ENCODE measurements at places on chromosomes 11 and 22. TPM values are rescaled to one million over a fixed set of nuclear protein-coding genes. Genes with fewer than 3 reads are reported as not detected.

DNA sequence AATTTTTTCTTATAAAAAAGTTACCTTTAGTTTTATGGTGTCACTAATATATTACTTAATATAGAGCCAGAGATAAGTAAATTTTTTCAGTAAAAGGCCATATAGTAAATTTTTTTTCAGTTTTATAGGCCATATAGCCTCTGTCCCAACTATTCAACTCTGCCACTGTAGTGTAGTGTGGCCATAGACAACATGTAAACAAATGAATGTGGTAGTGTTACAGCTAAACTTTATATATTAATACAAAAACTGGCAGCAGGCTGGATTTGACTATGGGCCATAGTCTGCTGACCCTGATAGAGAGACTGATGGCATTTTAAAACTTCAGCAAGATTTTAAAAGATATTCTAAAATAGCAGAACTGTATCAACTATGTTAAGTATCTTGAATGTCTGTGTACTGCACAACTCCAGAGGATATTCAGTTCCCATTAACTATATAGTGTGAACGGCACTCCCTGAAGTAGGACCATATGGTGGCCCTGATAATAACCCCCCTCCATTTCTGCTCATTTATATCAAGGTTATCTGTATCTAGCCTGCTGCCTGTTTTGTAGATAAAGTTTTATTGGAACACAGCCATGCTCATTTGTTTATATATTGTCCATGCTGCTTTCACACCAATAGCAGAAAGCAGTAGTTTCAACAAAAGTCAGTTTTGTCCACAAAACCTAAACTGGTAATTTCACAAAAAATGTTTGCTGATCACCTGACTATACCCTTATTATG lies 71.6 kb downstream of the PRMT3 start:
- H3K27ac ChIP-seq: no peak overlapping the region
- no peak for DNase-seq
- no peaks in the 10 kb centered on the region for H3K4me1 ChIP-seq
- no peak overlapping the region for H3K4me3 ChIP-seq
- H3K27me3 ChIP-seq: no peaks in the 10 kb centered on the region

DNA sequence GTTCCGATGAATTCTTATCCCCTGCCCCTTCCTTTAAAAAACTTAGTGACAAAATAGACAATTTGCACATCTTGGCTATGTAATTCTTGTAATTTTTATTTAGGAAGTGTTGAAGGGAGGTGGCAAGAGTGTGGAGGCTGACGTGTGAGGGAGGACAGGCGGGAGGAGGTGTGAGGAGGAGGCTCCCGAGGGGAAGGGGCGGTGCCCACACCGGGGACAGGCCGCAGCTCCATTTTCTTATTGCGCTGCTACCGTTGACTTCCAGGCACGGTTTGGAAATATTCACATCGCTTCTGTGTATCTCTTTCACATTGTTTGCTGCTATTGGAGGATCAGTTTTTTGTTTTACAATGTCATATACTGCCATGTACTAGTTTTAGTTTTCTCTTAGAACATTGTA lies 12.0 kb downstream of the CCND1 start:
- H3K27me3 ChIP-seq: no peaks in the 10 kb centered on the region
- no peak for DNase-seq
- no peaks in the 10 kb centered on the region for H3K36me3 ChIP-seq
- H3K4me1 ChIP-seq: no peaks in the 10 kb centered on the region
- H3K4me3 ChIP-seq: no peak overlapping the region

- H3K36me3 ChIP-seq: no peaks in the 10 kb centered on the region
- DNase-seq: no peak
- peaks cover 14% of the 10 kb centered on the region for H3K4me1 ChIP-seq
- H3K4me3 ChIP-seq: no peak overlapping the region
- no peaks in the 10 kb centered on the region for H3K27me3 ChIP-seq
These were observed 24.5 kb downstream of the RPUSD4 start for GRCh38 chr11:126186708-126187529.

GRCh38 chr11:87368151-87368550 lies 330.4 kb downstream of the TMEM135 start:
- no peak for DNase-seq
- H3K4me1 ChIP-seq: no peaks in the 10 kb centered on the region
- no peak overlapping the region for H3K4me3 ChIP-seq
- no peaks in the 10 kb centered on the region for H3K36me3 ChIP-seq
- peaks cover 2% of the 10 kb centered on the region for H3K27me3 ChIP-seq

- peaks cover 12% of the 10 kb centered on the region for H3K4me1 ChIP-seq
- no peaks in the 10 kb centered on the region for H3K27me3 ChIP-seq
- H3K27ac ChIP-seq: peak overlapping the region; percentile 47
- H3K4me3 ChIP-seq: no peak overlapping the region
- no peak for DNase-seq
- no peaks in the 10 kb centered on the region for H3K36me3 ChIP-seq
These were observed 7.1 kb upstream of the MYBPC3 start for GRCh38 chr11:47359586-47359985.

GRCh38 chr22:36395915-36396314 lies 8.1 kb upstream of the MYH9 start:
- DNase-seq: no peak
- H3K4me3 ChIP-seq: no peak overlapping the region
- no peaks in the 10 kb centered on the region for H3K27me3 ChIP-seq
- H3K27ac ChIP-seq: no peak overlapping the region

- H3K4me1 ChIP-seq: peaks cover 18% of the 10 kb centered on the region
- no peaks in the 10 kb centered on the region for H3K27me3 ChIP-seq
- DNase-seq: peak; percentile 24
- H3K4me3 ChIP-seq: peak overlapping the region; percentile 62
- no peak overlapping the region for H3K27ac ChIP-seq
- peaks cover 3% of the 10 kb centered on the region for H3K36me3 ChIP-seq
These were observed 468 bp downstream of the ZDHHC8 start for GRCh38 chr22:20131859-20132685.

DNA sequence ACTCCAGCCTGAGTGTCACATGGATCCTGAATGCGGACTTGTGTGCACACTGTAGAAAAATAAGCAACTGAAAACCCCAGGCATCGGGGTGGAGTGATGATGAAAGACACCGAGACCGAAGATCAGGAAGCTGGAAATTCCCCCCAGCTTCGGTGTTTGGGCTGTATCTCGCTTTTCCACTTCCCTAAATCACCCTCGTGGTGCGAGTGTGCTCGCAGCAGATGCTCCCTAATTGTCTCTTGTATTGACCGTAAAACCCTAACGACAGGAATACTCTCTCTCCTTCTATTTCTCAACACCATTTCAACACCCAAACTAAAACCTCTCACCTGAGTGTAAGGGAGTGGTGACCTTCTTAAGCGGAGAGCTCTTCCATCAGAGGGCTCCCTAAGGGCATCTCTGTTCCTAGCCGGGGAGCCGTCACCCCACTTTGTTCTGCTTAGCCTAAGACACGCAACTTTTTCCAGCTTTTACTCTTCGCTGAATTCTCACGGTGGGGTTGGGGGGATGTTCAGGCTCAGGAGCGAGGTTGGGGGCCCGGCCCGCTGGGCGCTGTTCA lies 635 bp upstream of the GRK3 start:
- H3K27me3 ChIP-seq: peaks cover 4% of the 10 kb centered on the region
- peak overlapping the region; percentile 89 for H3K27ac ChIP-seq
- peak overlapping the region; percentile 90 for H3K4me3 ChIP-seq
- no peak for DNase-seq

- no peak for DNase-seq
- H3K27me3 ChIP-seq: peaks cover 5% of the 10 kb centered on the region
- no peaks in the 10 kb centered on the region for H3K4me1 ChIP-seq
- H3K4me3 ChIP-seq: no peak overlapping the region
- peaks cover 2% of the 10 kb centered on the region for H3K36me3 ChIP-seq
These were observed 88.1 kb downstream of the SBF2 start for GRCh38 chr11:10205928-10206327.

DNA sequence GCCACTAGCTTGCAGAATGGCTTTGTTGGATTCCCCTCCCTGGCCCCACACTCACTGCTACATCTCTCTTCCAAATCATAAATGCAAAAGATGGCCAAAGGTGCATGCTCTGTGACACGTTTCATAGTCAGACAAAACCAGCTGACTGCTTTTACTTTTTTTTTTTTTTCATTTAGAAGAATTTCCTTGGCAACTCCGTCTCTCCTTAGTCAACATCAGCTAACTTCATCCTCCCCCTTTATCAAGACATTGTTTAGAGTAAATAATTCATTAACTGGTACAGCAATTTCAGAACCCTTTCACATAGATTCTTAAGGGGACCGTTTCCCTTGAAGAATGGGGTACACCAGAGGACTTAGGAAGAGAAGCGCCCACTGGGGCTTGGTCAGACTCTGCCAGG lies 16.0 kb downstream of the KCNQ1OT1 start:
- no peaks in the 10 kb centered on the region for H3K36me3 ChIP-seq
- H3K27ac ChIP-seq: no peak overlapping the region
- H3K4me3 ChIP-seq: no peak overlapping the region
- no peak for DNase-seq
- no peaks in the 10 kb centered on the region for H3K27me3 ChIP-seq
- peaks cover 4% of the 10 kb centered on the region for H3K4me1 ChIP-seq

DNA sequence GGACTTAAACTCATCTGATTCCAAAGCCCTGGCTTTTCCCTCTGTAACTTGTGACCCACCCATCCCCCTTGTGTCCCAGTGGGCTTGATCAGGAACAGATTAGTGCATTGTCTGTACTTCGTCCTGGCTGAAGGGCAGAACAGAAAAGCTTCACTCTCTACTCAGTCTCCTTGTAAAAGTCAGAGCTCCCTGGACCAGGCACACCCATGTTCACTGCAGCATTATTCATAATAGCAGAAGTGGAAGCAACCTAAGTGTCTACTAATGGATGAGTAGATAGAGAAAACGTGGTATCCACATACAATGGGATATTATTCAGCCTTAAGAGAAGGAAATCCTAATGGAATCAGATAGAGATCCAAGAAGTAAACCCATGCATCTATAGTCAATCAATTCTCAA lies 20.7 kb downstream of the DRD2 start:
- H3K4me3 ChIP-seq: no peak overlapping the region
- no peaks in the 10 kb centered on the region for H3K4me1 ChIP-seq
- no peak overlapping the region for H3K27ac ChIP-seq
- H3K27me3 ChIP-seq: peaks cover 12% of the 10 kb centered on the region
- DNase-seq: no peak

- H3K4me3 ChIP-seq: peak within 1 kb of the TSS; percentile 97
These were observed at the start of gene RPS3 for GRCh38 chr11:75399344-75400145. Gene RPS3, plus strand, starts transcription at chr11:75399518. Its CDS starts 30 bp downstream, at chr11:75399548.

DNA sequence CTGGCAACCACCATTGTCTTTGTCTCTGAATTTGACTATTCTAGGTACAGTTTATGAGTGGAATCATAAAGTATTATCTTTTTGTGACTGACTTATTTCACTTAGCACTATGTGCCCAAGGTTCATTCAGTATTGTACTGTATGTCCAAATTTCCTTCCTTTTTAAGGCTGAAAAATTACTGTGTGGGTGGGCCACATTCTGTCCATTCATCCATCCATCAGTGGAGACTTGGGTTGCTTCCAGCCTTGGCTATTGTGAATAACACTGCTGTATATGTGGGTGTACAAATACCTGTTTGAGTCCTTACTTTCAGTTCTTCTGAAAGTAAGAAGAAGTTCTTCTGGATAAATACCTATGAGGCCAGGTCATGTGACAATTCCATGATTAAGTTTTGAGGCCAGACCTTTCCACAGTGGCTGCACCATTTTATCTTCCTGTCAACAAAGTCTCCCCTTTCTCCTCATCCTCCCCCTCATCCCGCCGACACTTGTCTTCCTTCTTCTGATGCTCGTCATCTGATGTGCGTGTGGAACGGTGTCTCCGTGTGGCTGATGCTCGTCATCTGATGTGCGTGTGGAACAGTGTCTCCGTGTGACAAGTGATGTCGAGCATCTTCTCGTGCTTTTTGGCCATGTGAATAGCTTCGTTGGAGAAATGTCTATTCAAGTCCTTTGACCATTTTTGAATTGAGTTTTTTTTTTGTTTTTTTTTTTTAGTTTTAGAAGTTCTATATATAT lies 49.5 kb downstream of the SBF1 start:
- no peaks in the 10 kb centered on the region for H3K27me3 ChIP-seq
- H3K27ac ChIP-seq: no peak overlapping the region
- H3K4me1 ChIP-seq: no peaks in the 10 kb centered on the region
- H3K36me3 ChIP-seq: peaks cover 35% of the 10 kb centered on the region

GRCh38 chr11:62536301-62536957 lies 10.2 kb downstream of the AHNAK start:
- no peak overlapping the region for H3K27ac ChIP-seq
- peaks cover 41% of the 10 kb centered on the region for H3K36me3 ChIP-seq
- H3K4me3 ChIP-seq: no peak overlapping the region
- no peaks in the 10 kb centered on the region for H3K27me3 ChIP-seq

DNA sequence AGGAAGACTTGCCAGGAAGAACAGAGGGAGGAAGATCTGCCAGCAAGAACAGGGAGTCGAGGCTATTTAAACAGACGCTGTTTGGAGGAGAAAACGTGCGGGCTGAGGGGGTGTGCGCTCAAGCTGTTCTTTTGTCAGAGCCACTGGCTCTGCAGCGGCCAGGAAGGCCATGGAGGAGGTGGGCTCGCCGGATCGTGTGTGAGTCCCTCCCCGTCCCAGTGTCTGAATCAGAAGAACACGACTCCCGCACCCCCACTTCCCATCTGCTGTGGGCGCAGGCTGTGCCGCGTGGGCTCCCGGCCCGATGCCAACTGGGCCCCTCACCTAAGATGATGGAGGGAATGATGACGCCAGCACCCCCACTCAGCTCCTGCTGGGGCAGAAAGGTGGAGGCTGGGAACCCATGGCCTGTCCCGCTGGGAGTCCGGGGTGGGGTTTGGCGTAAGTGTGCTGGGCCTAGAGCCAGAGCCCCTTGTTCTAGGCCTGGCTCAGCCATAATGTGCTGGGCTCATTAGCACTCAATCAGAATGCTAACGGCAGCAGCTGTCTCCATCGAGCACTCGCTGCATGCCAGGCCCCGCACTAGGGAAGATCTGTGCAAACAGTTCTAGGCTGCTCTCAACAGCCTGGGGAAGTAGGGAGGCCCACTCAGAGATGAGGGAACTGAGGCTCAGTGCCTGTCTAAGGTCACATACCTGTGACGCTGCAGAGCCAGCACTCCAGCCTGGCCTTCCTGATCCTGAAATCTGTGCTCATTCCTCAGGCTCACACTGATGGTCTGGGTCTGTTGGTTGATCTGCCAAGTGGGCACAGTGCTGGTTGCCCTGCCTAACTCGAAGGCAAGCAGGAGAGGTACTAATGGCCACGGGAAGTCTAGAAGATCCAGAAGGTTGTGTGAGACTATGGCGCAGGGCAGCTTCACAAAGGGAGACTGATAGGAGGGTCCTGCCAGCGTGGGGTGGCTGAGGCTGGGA lies 11.5 kb downstream of the NPTXR start:
- H3K27me3 ChIP-seq: no peaks in the 10 kb centered on the region
- no peaks in the 10 kb centered on the region for H3K36me3 ChIP-seq
- no peak overlapping the region for H3K27ac ChIP-seq
- DNase-seq: no peak
- H3K4me1 ChIP-seq: no peaks in the 10 kb centered on the region

- no peak overlapping the region for H3K4me3 ChIP-seq
- H3K36me3 ChIP-seq: peaks cover 42% of the 10 kb centered on the region
- H3K4me1 ChIP-seq: peaks cover 2% of the 10 kb centered on the region
- no peak for DNase-seq
These were observed 38.1 kb downstream of the CABIN1 start for GRCh38 chr22:24049211-24049610.

GRCh38 chr11:44766972-44767278 lies 40.2 kb downstream of the TSPAN18 start:
- peaks cover 2% of the 10 kb centered on the region for H3K27me3 ChIP-seq
- no peak for DNase-seq
- no peaks in the 10 kb centered on the region for H3K4me1 ChIP-seq
- no peak overlapping the region for H3K4me3 ChIP-seq

Gene PNPLA3
- not detected for total RNA-seq

Gene KRTAP5-9
- total RNA-seq: 0.35 TPM

Gene ANGPTL5
- not detected for total RNA-seq

Gene OR52I1
- not detected for total RNA-seq

Gene FAT3
- total RNA-seq: not detected

Gene NADSYN1
- total RNA-seq: 127 TPM

Gene OR4C45
- not detected for total RNA-seq

Gene ACTN3
- total RNA-seq: not detected

Gene APOBEC3G
- total RNA-seq: 96.4 TPM
